ENCODE measurements at places on chromosomes 7 and 10.

- DNase-seq: no peak
These were observed 72.3 kb upstream of the DNAJB12 start for GRCh38 chr10:72426986-72427385.

- no peak for DNase-seq
These were observed 284.4 kb downstream of the CRPPA start for GRCh38 chr7:16136896-16137295.

- no peak for DNase-seq
These were observed 70.5 kb downstream of the KLF6 start for GRCh38 chr10:3714531-3714930.

- peak; percentile 69 for DNase-seq
These were observed 3.8 kb upstream of the DDX50 start for GRCh38 chr10:68897336-68897741.

GRCh38 chr7:143385891-143386781 is 5.0 kb downstream of the ZYX start:
- DNase-seq: peak; percentile 49

GRCh38 chr10:70474780-70475179 is 3.8 kb upstream of the PALD1 start:
- no peak for DNase-seq

GRCh38 chr7:141663081-141663849 is 38.7 kb downstream of the DENND11 start:
- DNase-seq: peak; percentile 88

GRCh38 chr7:100779359-100779758 is 46.0 kb downstream of the ZAN start:
- no peak for DNase-seq

DNA sequence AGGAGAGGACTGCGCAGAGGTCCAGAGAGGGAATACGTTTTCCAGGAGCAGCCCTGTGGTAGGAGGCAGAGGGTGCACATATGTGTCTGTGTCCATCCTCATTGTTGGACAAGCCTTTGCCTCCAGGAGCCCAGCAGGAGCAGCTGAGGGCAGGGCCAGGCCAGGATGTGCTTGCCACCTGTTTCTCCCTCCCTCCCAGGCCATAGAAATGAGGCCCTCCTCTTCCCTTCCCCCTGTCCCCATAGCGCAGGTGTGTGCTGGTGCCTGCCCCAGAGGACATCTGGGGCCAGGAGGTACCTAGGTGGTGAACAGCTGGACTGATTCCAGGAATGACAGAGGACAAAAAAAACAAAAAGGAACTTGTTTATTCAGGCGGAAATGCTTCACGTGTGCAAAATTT is 10.5 kb upstream of the CXCL12 start:
- no peak for DNase-seq

GRCh38 chr7:128031901-128032604 is 816 bp upstream of the LRRC4 start:
- peak; percentile 88 for DNase-seq

DNA sequence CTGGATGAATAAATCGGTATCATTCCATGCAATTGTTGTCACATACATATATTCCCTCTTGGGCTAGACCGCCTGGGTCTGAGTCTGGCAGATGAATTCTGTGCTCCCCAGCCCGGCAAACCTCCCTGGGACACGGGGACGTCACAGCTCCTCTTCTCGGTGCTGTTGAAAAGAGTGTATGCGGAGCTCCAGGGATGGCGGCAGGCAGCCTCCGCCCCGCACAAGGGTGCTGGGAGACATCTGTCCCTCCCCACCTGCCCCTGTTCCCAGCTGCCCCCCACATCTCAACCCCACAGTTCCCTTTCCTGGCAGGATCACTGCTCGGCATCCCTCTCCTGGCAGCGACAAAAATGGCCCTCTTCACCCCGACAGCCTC is 32.1 kb downstream of the PRKAG2 start:
- no peak for DNase-seq

- no peak for DNase-seq
These were observed 37.0 kb downstream of the KCNMA1 start for GRCh38 chr10:77600640-77601039.

- DNase-seq: peak; percentile 31
These were observed 1.7 kb upstream of the TNKS2 start for GRCh38 chr10:91796331-91797047.

DNA sequence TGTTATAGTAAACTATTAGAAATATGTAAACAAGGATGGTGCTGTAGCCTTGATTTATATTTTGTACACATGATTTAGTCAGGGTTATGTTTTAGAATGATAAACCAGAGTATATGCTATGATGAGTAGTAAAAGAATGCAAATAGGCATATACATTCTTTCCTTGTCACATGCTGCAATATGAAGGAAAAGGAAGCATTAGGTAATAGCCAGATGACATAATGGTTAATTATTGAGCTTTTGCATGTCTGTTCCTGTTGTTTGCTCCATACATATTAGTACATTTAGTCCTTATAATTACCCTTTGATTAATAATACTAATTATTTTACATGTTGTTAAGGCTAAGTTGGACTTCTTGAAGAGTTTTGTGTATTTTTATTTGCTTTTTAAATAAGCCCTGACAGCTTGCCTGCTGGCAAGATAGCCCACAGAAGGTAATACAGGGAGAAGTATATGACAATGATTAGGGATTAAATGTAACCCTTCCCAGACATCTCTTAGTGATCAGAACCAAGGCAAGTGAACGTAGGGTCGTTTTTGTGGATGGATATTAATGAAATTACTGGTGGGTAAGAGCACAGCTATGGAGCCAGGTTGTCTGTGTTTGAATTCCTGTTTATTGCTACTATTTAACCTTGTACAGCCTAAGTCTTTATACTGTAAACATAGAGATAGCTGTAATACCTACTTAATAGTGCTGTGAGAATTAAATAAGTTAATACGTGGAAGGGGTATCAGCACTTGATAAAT is 68.4 kb downstream of the PHTF2 start:
- peak; percentile 62 for DNase-seq

GRCh38 chr10:12549297-12549696 is 199.9 kb downstream of the CAMK1D start:
- DNase-seq: no peak

GRCh38 chr7:73758581-73759138 is 11.4 kb downstream of the CLDN3 start:
- DNase-seq: no peak

DNA sequence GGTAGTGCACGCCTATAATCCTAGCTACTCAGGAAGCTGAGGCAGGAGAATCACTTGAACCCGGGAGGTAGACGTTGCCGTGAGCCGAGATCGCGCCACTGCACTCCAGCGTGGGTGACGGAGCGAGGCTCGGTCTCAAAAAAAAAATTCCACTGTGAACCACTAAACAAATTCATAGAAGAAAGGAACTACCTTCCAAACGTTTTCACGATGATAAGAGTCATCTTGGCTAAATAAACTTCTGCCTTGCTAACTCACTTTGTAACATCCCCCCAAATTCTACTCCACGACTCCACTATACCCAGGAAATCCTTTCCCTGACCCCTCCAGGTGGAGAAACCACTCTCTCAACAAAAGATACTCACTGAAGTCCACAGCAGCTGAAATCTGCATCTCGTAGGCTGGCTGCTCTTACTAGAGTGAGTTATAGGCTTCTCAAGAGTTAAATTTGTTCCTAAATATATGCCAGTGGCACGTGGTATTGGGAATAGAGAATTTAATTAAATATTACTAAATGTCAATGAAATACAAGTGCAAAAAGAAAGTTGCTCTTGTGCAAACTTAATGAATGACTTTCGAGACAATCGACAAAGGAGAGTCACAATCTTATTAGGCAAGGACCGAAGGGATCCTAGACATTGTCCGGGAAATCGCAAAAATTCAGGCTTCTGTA is 1.6 kb upstream of the GTF2I start:
- DNase-seq: no peak

DNA sequence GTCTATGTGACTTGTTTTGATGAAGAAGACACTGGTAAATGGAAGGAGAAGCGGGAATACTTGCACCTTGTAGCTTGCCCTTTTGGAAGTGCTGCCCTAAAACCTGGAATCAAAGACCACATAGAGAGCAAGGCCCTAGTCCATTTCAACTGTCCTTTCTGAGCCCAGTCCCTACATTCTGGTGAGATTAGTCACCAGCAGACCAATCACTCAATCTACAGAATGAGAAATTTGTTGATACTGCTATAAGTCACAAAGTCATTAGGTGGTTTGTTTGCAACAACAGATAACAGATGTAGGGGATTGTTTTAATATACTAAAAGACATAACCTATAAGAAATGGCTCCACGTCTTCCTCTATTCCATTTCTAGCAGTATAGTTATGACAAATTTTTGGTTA is 33.6 kb downstream of the WASL start:
- peak; percentile 35 for DNase-seq

DNA sequence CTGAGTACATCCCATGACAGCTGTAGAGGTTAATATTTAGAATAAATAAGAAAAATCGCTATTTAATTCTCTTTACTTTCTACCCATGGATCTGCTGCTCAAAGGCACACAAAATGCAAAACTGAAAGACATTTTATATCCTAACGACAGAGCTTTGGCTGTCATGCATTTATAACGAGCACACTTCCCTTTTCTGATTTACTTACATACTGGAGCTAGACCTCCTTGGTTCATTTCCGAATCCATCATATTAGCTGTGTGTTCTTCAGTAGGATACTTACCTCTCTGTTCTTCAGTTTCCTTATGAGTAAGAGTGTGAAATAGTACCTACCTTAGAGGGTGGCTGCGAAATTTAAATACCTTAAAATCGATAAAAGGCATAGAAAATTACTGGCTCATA is 10.9 kb downstream of the CALCR start:
- DNase-seq: no peak

DNA sequence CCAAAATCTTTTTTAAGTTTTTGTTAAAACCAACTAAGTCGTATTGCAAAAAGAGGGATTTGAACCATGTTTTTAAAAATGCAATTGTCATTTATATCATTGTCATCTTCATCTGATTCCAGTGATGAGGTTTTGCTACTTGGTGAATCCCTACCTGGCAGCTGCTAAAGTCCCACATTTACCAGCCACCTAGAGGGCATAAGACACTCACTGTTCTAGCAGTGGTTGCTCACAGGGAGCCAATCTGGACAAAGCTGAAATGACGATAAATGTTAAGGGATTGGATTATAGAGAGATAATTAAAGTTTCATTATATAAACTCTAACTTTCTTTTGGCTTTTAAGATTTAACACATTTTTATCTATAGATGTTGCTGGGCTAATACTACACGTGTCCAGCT is 18.7 kb downstream of the KIFBP start:
- no peak for DNase-seq

- DNase-seq: no peak
These were observed 706.9 kb downstream of the LRMDA start for GRCh38 chr10:76138286-76138685.

DNA sequence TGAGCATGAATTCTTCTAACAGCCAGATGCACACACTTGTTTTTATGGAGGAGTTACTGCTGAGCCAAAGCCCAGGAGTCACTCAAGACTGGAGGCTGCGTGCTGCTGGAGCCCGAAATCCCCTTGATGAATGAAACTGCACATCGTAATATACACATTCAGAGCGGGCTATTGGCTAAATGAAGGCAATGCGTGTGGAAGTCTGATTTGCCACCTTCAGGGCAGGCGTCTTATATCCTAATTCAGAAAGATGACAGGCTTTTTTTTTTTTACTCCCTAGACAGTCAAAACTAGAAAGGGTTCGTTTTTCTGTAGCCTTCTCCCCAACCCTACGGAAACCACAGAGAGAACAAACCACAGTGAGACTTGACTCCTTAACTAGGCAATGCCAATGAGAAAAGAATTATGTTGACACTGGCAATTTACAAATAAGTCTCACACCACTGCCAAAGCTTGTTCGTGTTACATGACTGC is 227.2 kb upstream of the KLF14 start:
- DNase-seq: peak; percentile 28

DNA sequence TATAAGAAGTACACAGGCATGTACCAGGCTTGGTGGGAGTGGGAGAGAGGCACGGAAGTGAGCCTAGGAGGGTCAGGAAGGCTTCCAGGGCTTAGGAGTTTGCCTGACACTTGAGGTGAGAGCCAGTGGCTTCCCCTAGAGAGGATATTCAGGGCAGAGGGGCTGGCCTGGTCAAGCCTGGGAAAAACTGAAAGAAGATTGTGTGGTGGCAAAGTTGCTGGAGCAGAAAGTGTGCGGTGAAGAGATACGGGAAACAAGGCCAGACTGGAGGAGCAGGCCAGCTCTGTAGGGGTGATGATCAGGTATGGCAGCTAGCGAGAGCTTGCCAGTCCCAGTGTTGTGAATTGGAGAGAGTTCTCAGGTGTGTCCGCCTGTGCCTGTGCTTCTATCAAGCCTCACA is 129.9 kb downstream of the CCNY start:
- no peak for DNase-seq

DNA sequence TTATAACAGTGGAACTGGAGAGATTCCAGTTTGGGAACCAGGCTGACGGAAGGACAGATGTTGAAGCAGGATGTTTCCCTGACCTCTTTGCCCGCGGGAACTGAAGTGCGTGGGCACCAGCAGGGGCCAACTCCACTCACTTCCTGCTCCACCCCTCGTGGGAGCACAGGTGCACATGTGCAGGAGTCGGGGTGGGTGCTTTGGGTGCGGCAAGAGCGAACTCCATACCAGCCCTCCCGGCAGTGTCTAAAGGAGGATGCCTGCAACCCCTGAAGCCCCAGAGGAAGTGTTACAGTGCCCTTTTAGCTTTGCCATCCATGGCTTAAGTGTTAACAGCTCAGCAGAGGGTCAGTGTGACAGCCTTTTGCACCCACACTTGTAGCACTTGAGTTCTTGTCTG is 27.4 kb upstream of the UBE3C start:
- DNase-seq: no peak

DNA sequence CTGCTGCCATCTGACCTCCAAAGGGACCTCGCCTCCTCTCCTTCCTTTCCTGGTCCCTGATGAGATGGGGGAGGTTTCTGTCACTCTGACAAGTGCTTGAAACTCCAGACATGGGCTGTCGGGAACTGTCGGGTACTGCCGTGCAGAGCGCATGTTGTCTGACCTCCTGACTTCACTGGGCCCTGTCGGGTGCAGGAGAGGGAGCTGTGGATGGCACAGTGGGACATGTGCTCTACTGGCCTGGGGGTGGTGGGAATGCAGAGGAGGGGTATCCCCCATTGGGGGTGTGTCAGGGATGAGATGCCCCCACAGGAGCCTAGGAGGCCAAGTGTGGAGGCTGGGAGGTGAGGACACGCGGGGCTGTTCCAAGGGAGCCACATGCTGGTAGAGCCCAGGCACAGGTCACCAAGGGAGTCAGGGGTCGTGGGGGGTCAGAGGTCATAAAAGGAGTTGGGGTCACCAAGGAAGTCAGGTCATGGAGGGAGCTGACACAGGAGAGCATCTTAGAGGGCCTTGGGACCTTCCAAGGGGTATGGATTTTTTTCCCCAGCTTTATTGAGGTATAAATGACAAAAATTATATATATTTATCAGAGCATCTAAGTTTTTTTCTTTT is 30.9 kb downstream of the TMEM120A start:
- DNase-seq: no peak

GRCh38 chr7:4626318-4626845 is 55.7 kb upstream of the FOXK1 start:
- DNase-seq: no peak

DNA sequence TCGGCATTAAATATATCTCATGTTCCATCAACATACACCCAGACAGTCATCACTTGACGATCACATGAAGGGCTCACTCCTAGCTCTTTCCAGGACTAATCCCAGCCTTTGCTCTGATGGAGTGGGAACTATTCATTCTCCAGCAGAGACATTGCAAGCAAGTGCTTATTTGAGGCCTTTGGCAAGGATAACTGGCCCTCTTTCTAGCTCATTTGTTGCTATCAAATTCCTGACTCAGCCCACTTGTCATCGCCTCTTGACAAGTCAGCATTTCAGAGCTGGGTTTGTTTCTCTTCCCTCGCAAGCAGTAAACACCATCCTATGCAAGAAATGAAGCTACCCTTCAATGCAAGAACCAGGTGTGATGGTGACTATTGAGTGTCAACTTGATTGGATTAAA is 1165.7 kb upstream of the AUTS2 start:
- no peak for DNase-seq

Data from kidney tubule cell (primary cell).